ENCODE measurements at places on chromosomes 16 and 17.
A peak's percentile ranks its signal among the peaks of the same experiment; 100 is the strongest.

GRCh38 chr16:57611181-57611580 lies 17.2 kb upstream of the ADGRG1 start:
- DNase-seq: peak; percentile 29

DNA sequence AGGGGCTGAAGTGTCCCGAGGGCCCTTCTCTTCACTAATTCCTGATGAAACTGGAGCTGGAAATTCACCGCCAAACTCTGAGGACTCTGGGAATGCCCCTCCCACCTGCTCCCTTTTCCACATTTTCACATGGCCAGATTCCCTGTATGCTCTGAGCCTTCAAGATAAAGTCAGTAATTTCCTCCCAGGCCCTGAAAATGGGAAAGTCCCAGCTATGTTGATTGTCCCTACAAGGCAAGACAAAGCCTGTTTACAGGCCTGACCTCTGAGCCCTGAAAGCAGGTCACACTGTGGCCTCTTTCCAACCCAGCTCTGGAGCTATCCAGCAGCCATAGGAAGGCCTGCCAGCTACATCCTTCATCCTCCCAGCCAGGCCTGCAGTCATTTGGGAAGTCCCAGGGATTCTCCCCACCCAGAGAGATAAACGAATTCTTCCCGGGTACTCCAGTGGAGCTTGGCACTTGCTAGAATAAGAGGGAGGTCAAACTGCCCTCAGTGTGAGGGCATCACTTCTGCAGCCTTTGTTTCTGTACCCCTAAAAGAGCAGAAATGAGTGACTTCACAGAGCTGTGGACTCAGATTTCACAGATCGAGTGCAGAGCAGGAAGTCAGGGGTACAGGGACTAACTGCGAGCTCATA lies 19.6 kb upstream of the CCL2 start:
- DNase-seq: no peak

- DNase-seq: no peak
Measured at GRCh38 chr17:50527155-50527762, 5.3 kb upstream of the EPN3 start.

GRCh38 chr16:51172368-51172767 lies 21.3 kb upstream of the SALL1 start:
- no peak for DNase-seq

- peak; percentile 42 for DNase-seq
Measured at GRCh38 chr16:85137323-85138072, 25.2 kb upstream of the CIBAR2 start.

GRCh38 chr17:81615401-81615930 lies 21.4 kb downstream of the NPLOC4 start:
- no peak for DNase-seq

- DNase-seq: no peak
Measured at GRCh38 chr17:3602499-3602898, 6.7 kb downstream of the TRPV1 start.

DNA sequence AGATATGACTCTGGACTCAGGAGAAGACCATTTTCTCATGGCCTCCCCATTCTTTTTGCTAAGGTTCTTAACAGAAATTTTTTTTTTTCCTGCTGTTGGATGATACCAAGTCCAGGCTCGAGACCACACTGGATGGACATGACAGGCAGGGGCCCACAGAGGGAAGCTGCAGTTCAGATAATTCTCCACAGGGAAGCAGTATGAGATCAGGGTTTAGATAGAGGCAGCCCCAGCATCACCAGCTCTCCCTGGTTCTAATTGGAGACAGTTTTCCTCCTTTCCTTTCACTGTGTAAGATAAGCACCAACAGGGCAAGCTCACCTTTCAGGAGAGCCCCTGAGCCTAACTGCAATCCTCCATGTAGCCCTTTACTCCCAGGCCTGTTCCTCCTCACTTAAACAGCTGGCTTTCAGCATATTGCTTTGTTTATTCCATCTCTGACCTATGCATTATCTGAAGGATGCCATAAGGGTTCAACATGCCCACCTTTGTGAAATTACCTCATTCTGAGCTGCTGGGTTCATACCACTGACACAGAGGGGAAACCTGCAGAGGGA lies 108.1 kb downstream of the SNX11 start:
- DNase-seq: peak; percentile 36

DNA sequence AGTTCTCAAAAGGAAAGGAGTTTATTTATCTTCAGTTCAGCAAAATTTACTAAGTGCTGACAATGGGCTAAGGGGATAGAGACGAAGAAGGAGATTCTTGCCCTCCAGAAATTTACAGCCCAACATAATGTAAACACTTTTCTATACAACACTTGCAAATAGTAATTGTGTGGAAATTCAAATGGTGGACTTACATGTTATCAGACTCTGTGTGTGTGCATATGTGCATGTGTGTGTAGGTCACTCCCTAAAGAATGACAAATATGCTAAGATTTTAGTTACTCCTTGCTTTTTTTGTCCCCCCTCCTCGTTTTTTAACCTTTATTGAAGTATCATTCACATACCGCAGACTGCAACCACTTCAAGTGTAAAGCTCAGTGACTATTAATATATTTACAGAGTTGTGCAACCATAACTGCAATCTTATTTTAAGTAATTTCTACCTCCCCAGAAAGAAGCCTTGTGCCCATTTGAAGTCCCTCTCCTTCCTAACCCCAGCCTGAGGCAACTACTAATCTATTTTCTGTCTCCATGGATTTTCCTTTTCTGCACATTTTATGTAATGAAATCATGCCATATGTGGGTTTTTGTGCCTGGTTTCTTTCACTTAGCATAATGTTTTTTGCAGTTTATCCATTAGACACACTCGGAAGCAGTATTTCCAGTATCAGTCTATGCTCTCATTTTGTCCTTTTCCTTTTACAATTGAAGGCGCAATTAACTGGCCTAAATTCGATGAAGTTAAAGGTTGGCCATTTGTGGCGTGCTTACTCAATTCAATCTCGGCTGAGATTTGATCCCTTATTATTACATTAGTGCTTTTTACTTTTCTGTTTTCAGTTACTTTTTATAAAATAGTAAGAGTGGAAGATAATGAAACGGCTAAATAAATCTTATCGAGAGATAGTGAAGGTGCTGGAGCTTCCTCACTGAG lies 318.4 kb downstream of the HAPSTR1 start:
- no peak for DNase-seq

DNA sequence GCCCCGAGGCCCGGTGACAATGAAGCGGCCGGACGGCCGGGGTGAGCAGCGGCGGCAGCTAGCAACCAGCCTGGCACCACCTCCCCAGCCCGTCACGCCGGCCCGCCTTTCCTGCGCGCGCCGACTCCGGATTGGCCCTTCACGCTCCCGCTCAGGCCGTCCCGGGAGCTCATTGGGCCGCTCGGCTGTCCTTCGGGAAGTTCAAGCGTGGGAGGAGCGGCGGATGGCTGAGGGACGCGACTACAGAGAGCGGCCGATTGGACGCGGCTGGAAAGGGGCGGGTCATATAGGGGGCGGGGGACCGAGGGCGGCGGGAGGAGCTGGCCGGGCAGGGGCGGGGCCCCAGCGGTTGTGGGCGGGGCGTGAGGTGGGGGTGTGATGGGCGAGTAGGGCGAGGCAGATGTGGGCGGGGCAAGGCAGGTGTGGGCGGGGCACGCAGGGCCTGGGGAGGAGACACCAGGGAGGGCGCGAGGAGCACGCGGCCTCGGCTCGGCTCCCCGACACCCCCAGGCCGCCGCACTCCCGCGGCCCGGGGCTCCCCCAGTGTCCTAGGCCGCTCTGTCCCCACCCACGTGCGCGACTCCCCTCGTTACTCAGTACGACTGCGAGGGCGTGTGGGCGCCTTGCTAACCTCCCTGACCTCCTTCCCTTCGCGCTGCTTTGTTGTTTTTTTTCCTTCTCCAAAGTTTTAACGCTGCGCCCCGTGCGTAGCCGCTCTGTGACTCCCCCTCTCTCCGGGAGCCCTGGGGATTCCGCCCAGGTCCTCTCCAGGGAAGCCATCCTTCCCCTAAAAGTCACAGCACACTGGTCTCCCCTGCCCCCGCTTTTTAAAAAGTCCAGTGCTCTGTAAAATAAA lies at the start of gene CEP131:
TSS of gene CEP131 (minus strand) at position 60 of the 856 bp plus-strand sequence. CDS start 2,909 bp downstream, outside the sequence.
- peak; percentile 95 for DNase-seq

- DNase-seq: no peak
Measured at GRCh38 chr17:6498356-6498755, 54.1 kb downstream of the PIMREG start.

GRCh38 chr17:34174496-34174895 lies 80.6 kb upstream of the CCL2 start:
- DNase-seq: no peak

DNA sequence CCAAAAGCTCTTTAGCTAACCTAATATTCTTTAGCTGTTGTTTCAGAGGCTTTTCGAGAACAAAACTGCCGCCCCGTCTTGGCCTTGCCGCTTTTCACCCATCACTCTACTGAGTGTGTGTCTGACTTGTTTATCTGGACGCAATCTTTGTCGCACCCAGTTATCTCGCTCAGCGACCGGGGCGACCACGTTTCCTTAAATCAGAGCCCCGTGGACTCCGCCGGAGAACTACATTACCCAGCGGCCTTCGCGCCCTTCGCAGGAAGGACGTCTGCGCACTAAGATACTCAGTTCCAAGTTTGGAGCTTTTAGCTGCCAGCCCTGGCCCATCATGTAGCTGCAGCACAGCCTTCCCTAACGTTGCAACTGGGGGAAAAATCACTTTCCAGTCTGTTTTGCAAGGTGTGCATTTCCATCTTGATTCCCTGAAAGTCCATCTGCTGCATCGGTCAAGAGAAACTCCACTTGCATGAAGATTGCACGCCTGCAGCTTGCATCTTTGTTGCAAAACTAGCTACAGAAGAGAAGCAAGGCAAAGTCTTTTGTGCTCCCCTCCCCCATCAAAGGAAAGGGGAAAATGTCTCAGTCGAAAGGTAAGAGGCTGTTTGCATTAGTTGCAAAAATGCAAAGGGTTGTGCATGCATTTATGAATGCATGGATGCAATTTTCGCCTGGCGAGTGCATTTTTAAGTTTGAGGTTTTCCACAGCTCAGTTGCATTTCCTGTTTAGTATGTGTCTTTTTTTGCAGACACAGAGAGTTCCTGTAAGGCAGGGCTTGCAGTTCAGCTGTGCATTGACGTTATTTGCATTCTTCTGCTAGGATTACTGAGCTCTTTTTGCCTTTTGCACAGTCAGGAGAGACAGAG lies at the start of gene MAP2K6:
TSS of gene MAP2K6 (plus strand) at position 290 of the 867 bp plus-strand sequence. CDS start at position 578, 288 bp downstream.
- DNase-seq: peak; percentile 72

- no peak for DNase-seq
Measured at GRCh38 chr17:73571511-73572130, 72.6 kb downstream of the SDK2 start.

DNA sequence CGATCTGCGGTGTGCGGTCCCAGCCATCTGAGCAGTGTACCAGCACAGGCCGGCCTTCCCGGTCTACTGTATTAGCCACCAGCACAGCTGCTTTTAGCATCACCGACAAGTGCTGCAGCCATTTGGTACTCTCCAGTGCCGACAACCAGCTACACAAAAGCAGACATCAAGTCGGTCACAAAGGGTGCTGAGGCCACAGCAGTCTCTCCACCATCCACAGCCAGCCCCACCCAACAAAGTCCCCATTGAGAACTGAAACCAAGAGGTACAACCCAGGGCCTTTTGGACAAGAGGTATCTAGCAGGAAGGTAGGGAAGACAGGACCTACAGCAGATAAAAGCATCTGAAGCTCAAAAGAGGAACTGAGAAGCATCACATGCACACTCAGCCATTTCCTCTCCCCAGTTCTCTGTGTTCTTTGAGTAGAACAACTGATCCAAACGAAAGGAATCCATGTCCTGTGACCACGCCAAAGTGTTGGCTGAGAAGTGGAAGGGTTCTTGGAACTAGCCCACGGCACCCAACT lies 9.5 kb downstream of the MTMR4 start:
- DNase-seq: no peak

GRCh38 chr17:40307740-40308239 lies 1.2 kb upstream of the RARA start:
- no peak for DNase-seq

DNA sequence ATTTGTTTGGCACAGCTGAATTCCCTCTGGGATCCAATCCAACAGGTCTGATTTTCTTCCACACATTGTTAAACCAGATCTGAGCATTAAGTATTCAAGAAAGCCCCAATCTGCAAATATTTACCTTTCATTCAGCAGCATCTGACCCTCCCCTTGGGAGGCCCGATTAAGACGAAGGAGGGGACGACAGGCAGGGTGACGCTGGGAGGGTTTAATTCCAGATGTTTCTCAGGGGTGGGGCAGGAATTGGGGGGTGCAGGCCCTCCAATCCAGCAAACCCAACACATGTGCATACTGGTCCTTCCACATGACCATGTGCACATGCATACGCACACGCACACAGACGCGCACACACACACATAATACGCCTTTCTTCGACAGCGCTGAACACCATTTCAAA lies 240.5 kb downstream of the GSG1L start:
- DNase-seq: no peak

DNA sequence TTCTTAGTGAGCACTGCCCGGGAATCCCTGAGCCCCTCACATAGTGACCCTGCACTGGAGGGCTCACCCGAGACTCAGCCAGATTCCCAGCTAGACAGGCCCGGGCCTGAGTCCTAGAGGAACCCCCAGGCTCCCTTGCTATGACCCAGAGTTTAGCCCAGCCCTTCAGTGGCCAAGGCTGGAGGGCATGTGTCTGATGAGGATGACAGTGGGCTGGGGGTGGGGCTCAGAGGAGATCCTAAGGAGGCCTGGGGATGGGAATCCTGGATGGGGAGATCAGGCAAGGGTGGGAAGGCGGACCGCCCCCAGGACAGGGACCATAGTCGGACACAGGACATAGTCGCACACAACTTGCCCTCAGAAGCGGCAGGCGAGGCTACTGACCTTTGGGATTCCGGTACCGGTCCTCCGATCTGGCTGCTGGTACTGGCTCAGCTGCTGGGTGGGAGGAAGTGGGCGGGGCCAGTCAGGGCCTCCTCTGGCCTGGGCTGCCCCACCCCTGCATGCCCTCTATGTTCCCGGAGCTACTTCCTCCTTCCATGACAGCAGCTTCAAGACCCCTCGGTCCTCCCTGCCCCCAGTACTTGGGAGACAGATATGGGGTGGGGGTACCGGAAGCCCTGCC lies 1.1 kb downstream of the CD79B start:
- DNase-seq: no peak

DNA sequence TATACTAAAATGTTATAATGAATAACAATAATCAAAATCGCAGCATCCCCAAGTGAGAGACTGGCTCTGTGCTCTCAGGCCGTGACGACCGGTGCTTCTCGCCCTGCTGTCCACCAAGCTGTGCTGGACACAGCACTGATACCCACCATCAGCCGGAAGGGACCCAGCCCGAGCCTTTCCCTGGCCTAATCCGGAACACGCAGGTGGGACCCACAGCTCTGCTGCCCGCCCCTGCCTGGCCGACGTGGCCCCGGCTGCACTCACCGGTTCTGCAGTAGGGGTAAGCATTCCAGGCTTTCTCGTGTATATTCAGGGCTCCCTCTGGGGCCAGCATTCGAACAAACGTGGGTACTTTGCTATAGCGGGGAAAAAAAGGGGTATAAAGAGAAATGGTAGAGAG lies 14.6 kb downstream of the PITPNA start:
- no peak for DNase-seq
